ENCODE measurements at places on chromosomes 2 and 18.

GRCh38 chr18:5058768-5059695 lies 138.0 kb downstream of the AKAIN1 start:
- H3K4me1 ChIP-seq = no peaks in the 10 kb centered on the region
- DNase-seq = no peak
- H3K36me3 ChIP-seq = no peaks in the 10 kb centered on the region
- no peak overlapping the region for H3K27ac ChIP-seq
- no peaks in the 10 kb centered on the region for H3K27me3 ChIP-seq

DNA sequence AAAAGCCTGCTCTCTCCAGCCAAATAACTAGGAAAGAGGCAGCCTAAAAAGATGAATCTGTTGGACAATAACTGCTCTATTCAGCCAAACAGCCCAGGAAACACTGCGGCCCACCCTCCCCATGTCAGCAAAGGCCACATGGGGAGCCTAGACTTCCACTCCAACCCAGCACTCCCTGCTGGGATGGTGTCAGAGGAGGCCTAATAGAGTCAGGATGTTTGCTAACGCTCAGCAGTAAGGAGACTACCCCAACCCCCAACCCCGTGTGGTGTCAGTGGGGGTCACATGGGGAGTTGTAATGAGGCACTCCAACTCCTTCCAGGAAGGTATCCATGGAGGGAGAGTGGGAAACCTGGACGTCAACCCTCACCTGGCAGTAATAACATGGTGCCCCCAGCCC lies 41.6 kb downstream of the ZBTB7C start:
- H3K4me1 ChIP-seq = no peaks in the 10 kb centered on the region
- DNase-seq = no peak
- H3K27me3 ChIP-seq = no peaks in the 10 kb centered on the region
- no peak overlapping the region for H3K27ac ChIP-seq
- no peaks in the 10 kb centered on the region for H3K36me3 ChIP-seq

GRCh38 chr18:10804126-10804525 lies 278.3 kb downstream of the NAPG start:
- no peaks in the 10 kb centered on the region for H3K36me3 ChIP-seq
- H3K27ac ChIP-seq = no peak overlapping the region
- no peak for DNase-seq
- H3K4me3 ChIP-seq = no peak overlapping the region

- H3K36me3 ChIP-seq = no peaks in the 10 kb centered on the region
- H3K27ac ChIP-seq = no peak overlapping the region
- H3K27me3 ChIP-seq = no peaks in the 10 kb centered on the region
- H3K4me3 ChIP-seq = no peak overlapping the region
These were observed 83.4 kb upstream of the SNTG2 start for GRCh38 chr2:867296-867695.

GRCh38 chr2:8572712-8573233 lies 109.1 kb upstream of the ID2 start:
- no peaks in the 10 kb centered on the region for H3K36me3 ChIP-seq
- no peak for DNase-seq
- no peak overlapping the region for H3K4me3 ChIP-seq
- peaks cover 8% of the 10 kb centered on the region for H3K4me1 ChIP-seq
- H3K27ac ChIP-seq = peak overlapping the region; percentile 72

- no peaks in the 10 kb centered on the region for H3K36me3 ChIP-seq
- no peaks in the 10 kb centered on the region for H3K27me3 ChIP-seq
- no peaks in the 10 kb centered on the region for H3K4me1 ChIP-seq
- DNase-seq = no peak
- H3K4me3 ChIP-seq = no peak overlapping the region
These were observed 18.0 kb upstream of the DNAH6 start for GRCh38 chr2:84498150-84498799.

- H3K27me3 ChIP-seq = no peaks in the 10 kb centered on the region
- H3K4me1 ChIP-seq = no peaks in the 10 kb centered on the region
- no peak for DNase-seq
- H3K4me3 ChIP-seq = no peak overlapping the region
- H3K36me3 ChIP-seq = no peaks in the 10 kb centered on the region
- H3K27ac ChIP-seq = no peak overlapping the region
These were observed 14.7 kb downstream of the ARHGAP25 start for GRCh38 chr2:68749345-68749744.

GRCh38 chr2:14567561-14567960 lies 65.0 kb upstream of the LRATD1 start:
- no peak overlapping the region for H3K27ac ChIP-seq
- no peaks in the 10 kb centered on the region for H3K36me3 ChIP-seq
- no peaks in the 10 kb centered on the region for H3K27me3 ChIP-seq
- H3K4me3 ChIP-seq = no peak overlapping the region
- peaks cover 5% of the 10 kb centered on the region for H3K4me1 ChIP-seq

DNA sequence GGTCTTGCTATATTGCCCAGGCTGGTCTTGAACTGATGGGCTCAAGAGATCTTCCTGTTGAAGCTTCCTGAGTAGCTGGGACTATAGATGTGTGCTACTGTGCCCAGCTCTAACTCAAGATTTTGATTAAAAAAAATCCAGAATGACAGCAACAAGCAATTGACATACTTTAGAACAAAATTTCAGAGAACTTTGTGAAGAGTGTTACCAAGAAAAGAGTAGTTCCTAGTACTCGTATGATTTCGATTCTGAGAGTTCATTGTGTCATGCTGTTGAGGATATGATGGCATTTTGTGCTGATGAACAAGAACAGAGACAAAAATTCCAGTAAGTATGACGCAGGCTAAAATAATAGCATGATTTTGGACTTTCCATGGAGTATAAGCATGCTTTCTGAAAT lies 90.2 kb upstream of the TWSG1 start:
- H3K4me3 ChIP-seq = no peak overlapping the region
- H3K4me1 ChIP-seq = no peaks in the 10 kb centered on the region
- H3K27ac ChIP-seq = no peak overlapping the region
- H3K36me3 ChIP-seq = no peaks in the 10 kb centered on the region
- no peak for DNase-seq
- no peaks in the 10 kb centered on the region for H3K27me3 ChIP-seq

DNA sequence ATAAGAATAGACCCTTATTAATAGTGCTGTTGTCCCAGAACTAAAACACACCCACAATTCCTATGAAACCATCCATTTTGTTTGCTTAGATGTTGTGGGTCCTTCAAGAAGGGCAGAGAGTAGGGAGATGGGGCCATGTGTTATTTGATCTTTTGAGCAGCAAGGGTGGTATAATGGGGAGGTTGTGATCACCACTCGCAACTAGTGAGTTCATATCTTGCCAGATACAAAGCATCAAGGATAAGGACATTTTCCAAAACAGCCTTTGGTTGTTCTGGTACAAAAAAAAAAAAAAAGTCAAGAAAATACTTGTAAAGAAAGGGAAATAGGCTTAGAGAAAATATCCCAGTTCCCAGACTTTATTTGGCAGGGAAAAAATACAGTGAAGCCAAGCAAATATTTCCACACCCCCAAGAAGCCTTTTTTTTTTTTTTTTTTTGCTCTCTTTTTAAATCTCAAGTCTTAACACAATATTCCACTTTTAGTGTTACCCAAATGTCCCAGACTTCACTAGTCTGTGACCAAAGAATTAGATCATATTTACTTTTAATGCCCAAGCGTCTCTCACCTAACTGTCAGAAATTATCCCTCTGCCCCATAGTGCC lies 54.1 kb downstream of the ANTXR1 start:
- no peaks in the 10 kb centered on the region for H3K4me1 ChIP-seq
- no peak overlapping the region for H3K27ac ChIP-seq
- H3K36me3 ChIP-seq = no peaks in the 10 kb centered on the region
- H3K27me3 ChIP-seq = no peaks in the 10 kb centered on the region
- no peak for DNase-seq

GRCh38 chr2:42102024-42102590 lies 54.3 kb downstream of the PKDCC start:
- no peaks in the 10 kb centered on the region for H3K36me3 ChIP-seq
- H3K4me3 ChIP-seq = peak overlapping the region; percentile 35
- peak overlapping the region; percentile 68 for H3K27ac ChIP-seq
- DNase-seq = no peak

- no peak overlapping the region for H3K27ac ChIP-seq
- H3K36me3 ChIP-seq = no peaks in the 10 kb centered on the region
- DNase-seq = peak; percentile 82
- H3K4me1 ChIP-seq = peaks cover 2% of the 10 kb centered on the region
- H3K27me3 ChIP-seq = no peaks in the 10 kb centered on the region
These were observed 152.1 kb downstream of the PXDN start for GRCh38 chr2:1591978-1592907.

DNA sequence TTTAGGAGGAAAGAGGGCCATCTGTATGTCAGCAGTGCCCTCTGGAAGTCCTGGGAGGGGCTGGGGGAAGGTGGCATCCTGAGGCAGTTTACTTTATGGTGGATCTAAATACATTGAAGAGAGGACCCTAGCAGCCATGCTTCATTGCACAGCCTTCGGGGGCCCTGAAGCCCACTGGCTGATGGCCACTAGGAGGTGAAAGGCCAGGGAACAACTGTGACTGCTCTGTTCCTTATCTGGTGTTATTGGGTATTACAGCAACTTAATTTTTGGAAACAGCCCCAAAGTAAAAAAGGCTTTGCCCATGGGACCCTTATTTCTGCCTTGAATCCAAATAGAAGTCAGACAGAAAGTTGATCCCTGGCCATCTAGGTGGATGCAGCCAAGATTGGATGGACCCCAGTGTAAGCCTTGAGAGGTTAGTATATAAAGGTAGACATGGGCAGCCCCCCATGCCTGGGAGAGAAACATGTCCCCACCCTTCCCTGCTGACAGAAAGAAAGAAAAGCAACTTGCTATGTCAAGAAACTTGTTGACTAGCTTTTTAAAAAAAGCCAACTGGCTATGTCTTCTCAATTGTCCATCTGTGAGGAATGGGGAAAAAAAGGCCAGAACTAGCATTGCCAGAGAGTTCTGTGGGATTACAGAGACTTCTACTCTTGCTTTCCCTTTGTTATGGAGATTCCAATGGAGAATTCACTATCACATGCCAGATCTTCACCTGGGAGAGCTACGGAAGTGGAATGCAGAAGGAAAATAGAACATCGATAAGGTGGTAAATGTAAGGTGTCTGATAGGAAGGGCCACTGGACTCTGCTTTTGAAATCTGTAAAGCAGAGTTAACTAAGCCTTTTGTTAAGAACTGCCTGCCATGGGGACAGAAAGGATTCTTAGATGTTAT lies 58.6 kb upstream of the OSR1 start:
- no peak overlapping the region for H3K27ac ChIP-seq
- no peaks in the 10 kb centered on the region for H3K4me1 ChIP-seq
- H3K27me3 ChIP-seq = no peaks in the 10 kb centered on the region
- DNase-seq = no peak

GRCh38 chr2:26650713-26651469 lies 9.7 kb upstream of the CIB4 start:
- no peak overlapping the region for H3K4me3 ChIP-seq
- H3K4me1 ChIP-seq = no peaks in the 10 kb centered on the region
- H3K36me3 ChIP-seq = no peaks in the 10 kb centered on the region

DNA sequence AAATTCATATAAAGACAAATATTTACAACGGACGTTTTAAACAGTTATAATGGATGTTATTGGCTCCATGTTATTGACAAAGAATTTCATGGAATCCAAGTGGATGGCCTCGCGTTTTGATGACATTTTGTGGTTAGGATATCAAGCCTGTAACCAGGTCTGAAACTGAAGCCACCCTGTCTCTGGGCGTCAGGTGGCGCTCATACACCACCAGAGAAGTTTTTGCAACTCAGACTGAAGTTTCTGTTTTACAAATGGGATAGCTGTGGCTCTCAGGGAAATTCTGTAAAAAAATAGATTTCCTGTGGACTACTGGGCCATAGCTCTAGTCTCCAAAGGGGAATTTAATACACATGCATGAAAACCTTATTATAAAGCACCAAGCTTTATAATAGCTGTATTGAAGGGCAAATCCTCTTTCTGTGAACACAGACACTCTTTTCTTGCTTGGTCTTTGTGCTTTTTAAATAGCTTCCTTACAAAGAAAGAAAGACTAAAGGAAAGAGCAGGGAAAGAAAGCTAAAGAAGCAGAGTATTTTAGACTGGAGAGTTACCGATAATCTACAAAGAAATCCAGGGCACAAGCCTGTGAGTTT lies 86.7 kb downstream of the C18orf54 start:
- H3K27ac ChIP-seq = no peak overlapping the region
- no peaks in the 10 kb centered on the region for H3K4me1 ChIP-seq
- peak; percentile 41 for DNase-seq
- H3K4me3 ChIP-seq = no peak overlapping the region

DNA sequence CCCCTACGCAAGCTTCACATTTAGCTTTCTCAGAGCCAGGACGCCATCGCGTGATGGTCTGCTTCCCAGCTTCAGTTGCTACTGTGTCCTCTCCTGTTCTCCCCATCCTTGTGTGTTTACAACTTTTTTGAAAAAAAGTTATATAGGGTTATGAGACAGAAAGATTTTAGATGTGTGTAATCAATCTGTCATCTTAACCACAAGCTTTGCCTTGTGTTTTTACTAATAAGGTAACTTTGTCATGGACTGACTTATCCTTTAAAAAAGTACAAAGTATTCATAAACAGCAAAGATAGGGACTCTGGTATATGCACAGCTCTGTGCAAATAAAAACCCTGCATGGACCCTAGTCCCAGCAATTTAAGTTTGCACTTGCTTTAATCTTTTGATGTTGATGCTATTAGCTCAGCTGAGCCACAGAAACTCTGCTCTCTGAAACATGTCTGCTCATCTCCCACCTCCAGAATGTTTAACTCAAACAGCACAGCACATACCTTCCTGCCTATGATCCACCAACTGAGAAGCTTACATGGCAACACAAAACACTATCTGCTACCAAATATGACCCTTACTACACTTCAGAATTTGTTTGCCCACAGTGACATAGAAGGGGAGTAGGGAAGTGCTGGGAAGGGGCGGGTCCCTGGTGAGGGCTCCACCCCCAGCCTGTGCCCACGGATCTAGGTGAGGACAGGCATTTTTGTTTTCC lies 42.7 kb downstream of the SAP130 start:
- no peak overlapping the region for H3K4me3 ChIP-seq
- H3K36me3 ChIP-seq = peaks cover 4% of the 10 kb centered on the region
- no peaks in the 10 kb centered on the region for H3K4me1 ChIP-seq

GRCh38 chr2:237361194-237362004 lies 52.6 kb downstream of the COL6A3 start:
- no peak overlapping the region for H3K4me3 ChIP-seq
- no peaks in the 10 kb centered on the region for H3K27me3 ChIP-seq
- H3K4me1 ChIP-seq = no peaks in the 10 kb centered on the region
- no peak for DNase-seq
- peak overlapping the region; percentile 15 for H3K27ac ChIP-seq

DNA sequence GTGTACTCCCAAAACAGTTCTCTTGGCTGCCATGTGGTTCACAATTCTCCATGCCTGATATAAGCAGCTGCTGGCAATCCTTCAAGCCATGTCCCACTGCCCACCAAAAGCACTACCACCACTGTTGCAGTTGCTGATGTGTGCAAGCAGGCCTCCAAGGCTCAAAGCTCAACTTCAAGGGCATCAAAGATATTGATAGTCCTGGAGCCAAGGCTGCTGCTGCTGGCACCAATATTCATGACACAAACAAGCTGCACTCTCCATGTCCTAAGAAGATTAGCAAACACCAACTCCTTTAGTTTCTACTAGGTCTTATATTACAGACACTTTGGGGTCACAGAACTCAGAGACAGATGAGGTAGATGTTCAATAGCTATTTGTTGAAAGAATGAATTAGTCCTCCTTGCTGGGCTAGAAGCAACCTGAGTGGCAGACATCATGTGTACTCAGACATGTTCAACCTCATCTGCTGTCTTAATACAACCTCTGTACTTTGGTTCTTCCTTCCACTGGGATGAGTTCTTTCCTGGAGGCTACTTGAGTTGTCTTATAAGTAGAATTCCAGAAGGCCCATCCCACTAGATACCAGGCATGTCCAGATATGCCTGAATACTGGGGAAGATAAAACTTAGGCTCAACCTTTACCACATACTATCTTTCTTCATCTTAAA lies 104.5 kb upstream of the UGP2 start:
- no peak for DNase-seq
- H3K27ac ChIP-seq = no peak overlapping the region
- H3K36me3 ChIP-seq = no peaks in the 10 kb centered on the region
- H3K27me3 ChIP-seq = no peaks in the 10 kb centered on the region

Measured in prostate gland (tissue), 2 donors.